ENCODE measurements at places on chromosomes 13 and 19. TPM values are rescaled to one million over a fixed set of nuclear protein-coding genes. Genes with fewer than 3 reads are reported as not detected.

Gene GPR4
- total RNA-seq: under 0.01 TPM

GRCh38 chr13:93268327-93269028, 41.9 kb downstream of the GPC6 start:
- no peak for DNase-seq

Gene OR10H1
- total RNA-seq: 1.7 TPM

Gene ZNF225
- 9.2 TPM for total RNA-seq

Gene PSG2
- total RNA-seq: not detected

- peak; percentile 23 for DNase-seq
These were observed 503 bp upstream of the SLC7A9 start for GRCh38 chr19:32869966-32870573.

Gene GPR12
- not detected for total RNA-seq

- no peak for DNase-seq
These were observed 3.0 kb downstream of the MARK4 start for GRCh38 chr19:45254044-45254531.

Data from renal cortical epithelial cell (primary cell).